ENCODE measurements at places on chromosomes 1 and 21. TPM values are rescaled to one million over a fixed set of nuclear protein-coding genes. Genes with fewer than 3 reads are reported as not detected.

KRTAP11-1 gene
- not detected for total RNA-seq

RGS16 gene
- 0.25 TPM for total RNA-seq

C1orf94 gene
- total RNA-seq = not detected

ANKRD65 gene
- total RNA-seq = not detected

ATP1A2 gene
- total RNA-seq = 0.13 TPM
